Dorsolateral prefrontal cortex (tissue), 122 donors: ENCODE measurements at places on chromosomes 12 and 14.

DNA sequence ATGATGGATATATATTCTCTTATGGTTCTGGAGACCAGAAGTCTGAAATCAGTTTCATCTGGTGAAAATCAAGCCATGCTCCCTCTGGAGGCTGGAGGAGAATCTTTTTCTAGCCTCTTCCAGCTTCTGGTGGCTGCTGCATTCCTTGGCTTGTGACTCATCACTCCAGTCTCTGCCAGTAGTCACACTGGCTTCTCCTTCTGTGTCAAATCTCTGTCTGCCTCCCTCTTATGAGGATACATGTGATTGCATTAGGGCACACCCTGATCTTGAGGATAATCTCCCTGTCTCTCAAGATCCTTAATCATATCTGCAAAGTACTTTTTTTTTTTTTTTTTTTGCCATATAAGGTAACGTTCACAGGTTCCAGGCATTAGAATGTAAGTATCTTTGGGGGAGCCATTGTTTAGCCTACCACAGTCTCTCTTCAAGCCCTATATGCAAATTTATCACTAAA lies 17.7 kb downstream of the DNAL1 start:
- DNase-seq, result no peak

- no peak for DNase-seq
Measured at GRCh38 chr12:84507956-84508850, 404.4 kb downstream of the SLC6A15 start.

- DNase-seq, result no peak
Measured at GRCh38 chr12:27367078-27367477, 34.4 kb downstream of the BMAL2 start.

- DNase-seq, result no peak
Measured at GRCh38 chr12:95998611-95999286, 2.6 kb upstream of the HAL start.

- DNase-seq, result no peak
Measured at GRCh38 chr14:59564366-59564765, 12.2 kb downstream of the CCDC175 start.

DNA sequence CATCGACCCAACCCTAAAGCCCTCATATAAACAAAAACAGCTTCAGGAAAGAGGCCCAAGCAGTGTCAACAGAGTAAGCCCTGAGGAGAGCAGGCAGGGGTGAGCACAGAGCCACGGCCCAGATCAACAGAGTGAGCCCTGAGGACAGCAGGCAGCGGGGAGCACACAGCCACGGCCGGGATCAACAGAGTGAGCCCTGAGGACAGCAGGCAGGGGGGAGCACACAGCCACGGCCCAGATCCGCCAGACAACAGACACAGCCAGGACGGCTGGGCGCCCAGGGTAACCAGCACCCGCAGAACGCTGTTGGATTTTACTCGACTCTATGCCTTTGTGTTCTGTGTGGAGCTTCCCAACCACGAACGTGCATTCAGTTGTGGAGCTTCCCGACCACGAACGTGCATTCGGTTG lies 15.0 kb downstream of the CCDC85C start:
- DNase-seq, result no peak
